ENCODE measurements at places on chromosomes 12 and 14.

- no peak for DNase-seq
These were observed 122.0 kb upstream of the CCND2 start for GRCh38 chr12:4151362-4152121.

- DNase-seq, result no peak
These were observed 40.6 kb downstream of the SCN8A start for GRCh38 chr12:51631591-51631990.

DNA sequence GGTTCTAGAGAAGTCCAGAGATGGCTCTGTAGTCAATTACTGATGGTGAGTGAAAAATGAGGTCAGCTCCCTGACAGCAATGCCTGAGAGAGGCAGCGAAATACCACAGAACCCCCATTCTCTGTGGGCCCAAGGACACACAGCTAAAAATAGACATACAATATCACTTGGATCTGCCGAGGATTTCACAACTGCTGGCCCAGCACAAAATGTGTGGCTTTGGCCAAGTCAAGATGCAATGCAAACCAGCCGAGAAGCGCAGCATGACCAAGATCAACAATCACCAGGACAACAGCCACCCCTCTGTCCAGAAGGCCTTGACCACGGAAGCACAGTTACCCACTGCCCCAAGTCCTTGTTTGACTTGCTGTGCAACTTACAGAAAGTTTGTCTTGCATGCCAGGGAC lies 52.2 kb downstream of the CKAP4 start:
- no peak for DNase-seq

GRCh38 chr14:79730953-79731352 lies 480.4 kb downstream of the DIO2 start:
- DNase-seq, result no peak

Measured in H7 (cell line).